ENCODE measurements at places on chromosomes 6 and 20.

DNA sequence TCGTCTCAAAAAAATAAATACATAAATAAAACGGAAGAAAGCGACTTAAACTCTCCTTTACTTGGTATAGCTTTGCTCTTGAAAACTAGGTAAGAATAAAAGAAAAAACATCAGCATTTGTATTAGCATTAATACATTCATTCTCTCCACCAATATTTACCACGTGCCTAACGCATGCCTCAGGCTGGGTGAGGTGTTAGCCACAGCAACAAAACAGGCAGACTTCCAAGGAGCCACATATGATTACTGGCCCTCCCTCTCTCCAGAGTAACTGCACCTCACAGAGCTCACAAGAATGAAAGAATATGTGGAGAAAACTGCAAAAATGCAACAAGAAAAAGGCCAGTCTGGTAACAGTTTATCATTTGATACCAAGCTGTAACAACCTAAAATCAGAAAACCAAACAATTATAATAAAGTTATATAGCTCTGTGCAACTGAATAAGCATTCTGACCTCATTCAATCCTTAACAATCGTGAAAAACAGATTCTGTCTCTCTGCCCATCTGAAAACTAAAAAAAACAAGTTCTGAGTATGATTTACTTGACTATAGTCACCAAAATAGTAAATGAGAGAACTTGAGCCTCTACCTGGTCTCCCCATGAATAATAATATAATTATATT, 5.2 kb downstream of the NAPB start:
- no peak for DNase-seq

DNA sequence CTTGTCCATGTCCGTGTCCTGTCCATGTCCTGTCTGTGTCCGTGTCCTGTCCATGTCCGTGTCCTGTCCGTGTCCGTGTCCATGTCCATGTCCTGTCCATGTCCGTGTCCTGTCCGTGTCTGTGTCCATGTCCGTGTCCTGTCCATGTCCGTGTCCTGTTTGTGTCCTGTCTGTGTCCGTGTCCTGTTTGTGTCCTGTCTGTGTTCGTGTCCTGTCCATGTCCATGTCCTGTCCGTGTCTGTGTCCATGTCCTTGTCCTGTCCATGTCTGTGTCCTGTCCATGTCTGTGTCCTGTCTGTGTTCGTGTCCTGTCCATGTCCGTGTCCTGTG, 55.0 kb upstream of the BHLHE23 start:
- DNase-seq: no peak

DNA sequence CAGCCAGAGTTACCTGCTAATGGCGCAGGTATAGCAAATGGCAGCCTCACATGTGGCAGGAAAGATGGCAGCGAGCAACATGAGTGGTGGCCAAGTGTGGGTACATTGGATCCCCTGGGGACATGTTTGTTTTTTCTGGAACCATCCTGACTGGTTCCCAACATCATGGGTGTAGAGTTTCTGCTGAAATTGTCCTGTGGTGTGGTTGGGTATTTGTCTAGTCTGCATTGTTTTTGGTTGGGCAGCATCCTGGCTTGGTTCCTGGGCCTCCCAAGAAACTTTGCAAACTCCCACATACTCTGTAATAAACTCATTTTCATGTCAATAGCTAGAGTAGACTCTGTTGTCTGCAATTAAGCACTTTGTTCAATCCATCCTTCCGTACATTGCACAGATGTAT, 282.6 kb downstream of the CDC5L start:
- DNase-seq: no peak

DNA sequence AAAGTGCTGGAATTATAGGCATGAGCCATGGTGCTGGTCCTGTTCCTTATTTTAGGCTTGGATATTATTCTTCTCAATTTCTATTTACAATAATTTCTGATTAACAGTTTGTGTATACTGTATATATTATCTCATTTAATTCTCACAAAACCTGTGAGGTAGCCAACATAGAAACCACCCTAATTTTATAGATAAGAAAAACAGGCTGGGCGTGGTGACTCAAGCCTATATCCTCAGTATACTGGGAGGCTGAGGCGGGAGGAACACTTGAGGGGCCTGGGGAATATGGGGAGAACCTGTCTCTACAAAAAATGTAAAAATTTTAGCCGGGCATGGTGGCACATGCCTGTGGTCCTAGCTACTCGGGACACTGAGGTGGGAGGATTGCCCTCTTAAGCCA, 3.8 kb upstream of the AFG1L start:
- DNase-seq: no peak

GRCh38 chr6:16267428-16268263, 29.3 kb downstream of the GMPR start:
- DNase-seq: no peak

DNA sequence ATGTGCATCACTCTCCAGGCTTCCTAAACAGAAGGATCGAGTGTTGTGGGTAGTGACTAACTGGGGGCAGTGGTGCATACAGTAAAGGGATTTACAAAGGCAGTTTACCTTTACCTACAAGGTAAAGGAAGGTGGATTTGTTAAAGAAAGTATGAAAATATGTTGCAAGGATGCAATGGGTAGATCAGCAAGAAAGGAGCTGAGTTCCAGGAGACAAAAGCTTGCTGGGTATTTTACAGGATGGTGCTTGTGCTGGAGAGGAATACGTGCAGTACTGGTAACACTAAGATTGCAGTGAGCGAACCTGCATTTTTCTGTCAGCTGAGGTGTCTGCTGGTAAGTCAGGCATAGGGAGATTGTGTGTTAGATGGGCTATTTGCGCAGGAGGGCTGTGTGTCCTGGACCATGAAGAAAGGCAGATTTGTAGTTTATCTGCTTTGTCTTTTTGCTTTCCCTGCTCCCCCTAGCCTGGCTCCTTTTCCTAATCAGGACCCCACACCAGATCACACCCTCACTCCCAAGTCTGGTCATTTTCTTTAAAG, 304.6 kb downstream of the THBS2 start:
- no peak for DNase-seq

DNA sequence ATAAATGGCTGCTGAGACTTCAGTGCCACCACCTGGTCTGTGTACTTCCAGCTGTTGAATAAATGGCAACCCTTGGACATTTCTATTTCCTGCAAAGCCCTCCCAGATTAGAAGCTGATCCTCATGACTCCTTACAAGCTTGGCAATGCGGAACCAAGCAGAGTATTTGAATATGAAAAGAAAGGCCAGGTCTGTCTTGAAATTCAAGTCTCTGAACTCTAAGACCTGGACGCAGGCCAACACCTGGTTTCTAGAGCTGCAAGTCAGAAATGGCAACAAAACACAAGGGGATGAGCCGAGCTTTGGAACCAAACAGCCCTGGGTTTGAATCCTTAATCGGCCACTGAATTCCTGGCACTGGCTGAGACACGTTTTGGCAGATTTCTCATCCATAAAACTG, 353.4 kb downstream of the PTPRT start:
- no peak for DNase-seq

- no peak for DNase-seq
Measured at GRCh38 chr6:154488802-154489437, 21.6 kb downstream of the CNKSR3 start.

DNA sequence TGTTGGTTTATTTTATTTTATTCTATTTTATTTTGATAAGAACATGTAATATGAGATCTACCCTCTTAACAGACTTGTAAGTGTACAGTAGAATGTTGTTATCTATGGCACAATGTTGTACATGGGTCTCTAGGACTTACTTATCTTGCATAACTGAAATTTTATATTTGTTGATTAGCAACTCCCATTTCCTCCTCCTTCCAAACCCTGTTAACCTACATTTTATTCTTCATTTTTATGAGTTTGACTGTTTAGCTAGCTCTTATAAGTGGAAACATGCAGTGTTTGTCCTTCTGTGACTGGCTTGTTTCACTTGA, 37.9 kb upstream of the BCAS1 start:
- no peak for DNase-seq

- no peak for DNase-seq
Measured at GRCh38 chr20:56995635-56996075, 270.8 kb downstream of the BMP7 start.

DNA sequence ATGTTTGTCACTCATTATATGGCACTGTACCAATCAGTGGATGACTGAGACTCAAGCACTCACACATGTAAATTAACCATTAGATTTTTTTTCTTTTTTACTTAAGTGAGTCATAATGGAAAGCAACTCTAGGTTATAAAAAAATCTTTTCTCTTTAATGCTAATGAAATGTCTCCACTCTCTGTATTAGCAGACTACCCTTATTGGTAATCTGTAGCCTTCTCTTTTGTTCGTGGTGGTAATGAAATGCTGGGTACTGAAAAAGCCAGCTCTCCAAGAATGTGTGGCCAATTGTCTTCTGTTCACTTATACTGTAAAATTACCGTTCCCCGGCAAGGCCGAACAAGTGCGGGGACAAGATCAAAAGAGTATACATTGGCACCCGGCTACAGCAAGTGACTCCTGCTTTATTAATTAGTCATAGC, 69.0 kb downstream of the AFG1L start:
- DNase-seq: no peak

GRCh38 chr6:9647071-9647445, 767.8 kb downstream of the TFAP2A start:
- no peak for DNase-seq

DNA sequence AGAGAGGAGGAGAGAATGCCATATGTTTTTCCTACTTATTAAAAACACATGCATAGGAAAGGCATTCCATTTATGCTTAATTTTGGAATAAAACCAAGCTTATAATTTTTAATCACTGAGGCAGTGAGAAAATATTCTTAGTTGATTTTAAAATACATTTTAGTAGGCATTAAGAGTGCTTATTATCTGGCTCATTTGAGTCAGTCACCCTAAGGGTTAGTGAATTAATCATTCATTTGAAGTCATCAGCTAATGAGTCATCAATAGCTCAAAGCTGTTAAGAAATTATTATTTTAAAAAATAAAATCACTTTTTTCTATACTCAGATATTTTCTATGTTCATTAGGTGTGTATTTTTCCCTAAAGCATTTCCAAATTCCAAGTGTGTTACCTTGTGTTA, 81.6 kb downstream of the TMEM200A start:
- DNase-seq: no peak

DNA sequence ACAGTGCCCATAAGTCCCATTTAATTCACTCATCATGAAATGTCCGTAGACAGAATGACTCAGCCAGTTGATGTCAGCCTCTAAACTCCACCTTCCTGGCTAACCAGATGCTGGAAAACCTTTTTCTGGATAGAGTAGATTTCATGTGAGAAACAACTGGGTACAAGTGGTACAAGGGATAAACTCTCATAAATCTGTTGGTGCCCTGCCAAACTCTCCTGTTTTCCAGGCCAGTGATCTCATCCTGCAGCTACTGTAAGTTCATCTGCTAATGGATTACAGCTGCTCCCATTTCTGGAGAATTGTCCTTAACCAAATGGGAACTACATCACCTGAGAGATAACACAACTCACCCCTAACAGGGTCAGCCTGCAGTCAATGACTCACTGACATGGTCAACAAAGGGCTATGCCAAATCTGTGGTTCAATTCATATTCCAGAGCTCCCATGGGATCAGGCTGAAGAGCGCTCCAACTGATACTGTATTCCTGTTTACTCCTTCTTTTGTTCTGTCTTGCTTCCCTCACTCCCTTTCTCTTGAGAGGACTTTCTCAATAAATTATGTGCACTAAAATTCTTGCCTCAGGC, 210.1 kb upstream of the HDDC2 start:
- DNase-seq: peak; percentile 6

DNA sequence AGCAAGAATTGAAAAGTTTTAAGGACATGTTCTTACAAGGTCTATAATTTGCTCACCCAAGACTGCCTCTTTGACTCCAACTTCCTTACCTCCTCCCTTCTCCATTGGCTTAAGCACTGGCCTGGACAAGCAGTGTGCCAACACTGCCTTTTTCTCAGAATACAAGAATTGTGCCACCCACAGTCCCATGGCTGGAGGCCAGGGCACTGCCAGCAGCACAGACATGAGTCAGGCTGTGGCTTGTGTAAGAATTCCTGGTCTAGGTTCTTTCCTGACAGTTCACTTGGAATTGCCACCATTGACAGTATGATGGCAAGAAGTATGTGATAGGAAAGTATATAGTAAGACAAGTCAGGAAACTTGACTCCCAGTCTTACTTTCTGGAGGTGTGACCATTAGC, 202.7 kb upstream of the MARCKS start:
- peak; percentile 25 for DNase-seq

DNA sequence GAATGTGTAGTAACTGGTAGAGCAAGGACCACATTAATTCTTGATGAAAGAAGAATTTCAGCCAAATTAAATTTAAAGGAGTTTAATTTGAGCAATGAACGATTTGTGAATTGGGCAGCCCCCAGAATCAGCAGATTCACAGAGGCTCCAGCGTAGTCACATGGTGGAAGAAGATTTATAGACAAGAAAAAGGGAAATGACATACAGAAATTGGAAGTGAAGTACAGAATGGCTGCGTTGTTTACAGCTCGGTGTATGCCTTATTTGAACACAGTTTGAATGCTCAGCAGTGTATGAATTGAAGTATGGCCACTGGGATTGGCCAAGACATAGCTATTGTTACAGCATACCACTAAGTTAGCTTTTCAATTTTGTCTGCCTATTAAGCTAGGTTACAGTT, 173.6 kb upstream of the ARG1 start:
- DNase-seq: no peak

DNA sequence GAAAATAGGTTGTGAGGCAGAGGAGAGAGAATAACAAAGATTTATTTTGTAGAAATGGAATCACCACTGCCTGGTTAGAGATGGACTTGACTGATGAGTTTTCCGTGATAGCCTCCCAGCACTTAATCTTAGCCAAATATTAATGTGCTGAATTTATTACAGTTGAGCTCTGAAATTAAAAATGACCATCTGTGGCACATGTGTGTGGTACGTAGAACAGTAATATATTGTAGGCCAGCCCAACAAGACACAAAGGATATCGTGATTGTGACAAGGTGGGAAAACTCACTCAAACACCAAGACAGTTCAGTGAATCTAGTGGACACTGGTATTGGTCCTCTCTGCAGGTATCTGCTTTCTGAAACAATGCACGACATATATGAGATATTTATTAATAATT, 119.4 kb downstream of the HAO1 start:
- no peak for DNase-seq

- no peak for DNase-seq
Measured at GRCh38 chr6:3777730-3778461, 26.4 kb upstream of the PXDC1 start.

- DNase-seq: no peak
Measured at GRCh38 chr20:51162015-51162414, 139.1 kb upstream of the KCNG1 start.

GRCh38 chr6:14635934-14636591, 518.5 kb downstream of the CD83 start:
- no peak for DNase-seq

GRCh38 chr6:103036846-103037245, 1643.3 kb downstream of the GRIK2 start:
- DNase-seq: no peak

GRCh38 chr6:41675176-41675775, 37.0 kb downstream of the MDFI start:
- peak; percentile 37 for DNase-seq

GRCh38 chr6:127515234-127515793, 3.8 kb downstream of the MTCL3 start:
- DNase-seq: no peak

- no peak for DNase-seq
Measured at GRCh38 chr6:96211341-96211740, 195.6 kb downstream of the FUT9 start.

- DNase-seq: no peak
Measured at GRCh38 chr20:55424968-55425367, 580.4 kb downstream of the CBLN4 start.

GRCh38 chr6:53961679-53962370, 149.4 kb upstream of the MLIP start:
- DNase-seq: peak; percentile 63

- no peak for DNase-seq
Measured at GRCh38 chr20:10789386-10789785, 115.6 kb upstream of the JAG1 start.

GRCh38 chr6:40387127-40387870, 199.9 kb downstream of the LRFN2 start:
- DNase-seq: no peak

All from NCI-H446 treated with DMSO at 0.1 percent for 48 hours (cell line).